ENCODE measurements at places on chromosomes 16 and 17.

DNA sequence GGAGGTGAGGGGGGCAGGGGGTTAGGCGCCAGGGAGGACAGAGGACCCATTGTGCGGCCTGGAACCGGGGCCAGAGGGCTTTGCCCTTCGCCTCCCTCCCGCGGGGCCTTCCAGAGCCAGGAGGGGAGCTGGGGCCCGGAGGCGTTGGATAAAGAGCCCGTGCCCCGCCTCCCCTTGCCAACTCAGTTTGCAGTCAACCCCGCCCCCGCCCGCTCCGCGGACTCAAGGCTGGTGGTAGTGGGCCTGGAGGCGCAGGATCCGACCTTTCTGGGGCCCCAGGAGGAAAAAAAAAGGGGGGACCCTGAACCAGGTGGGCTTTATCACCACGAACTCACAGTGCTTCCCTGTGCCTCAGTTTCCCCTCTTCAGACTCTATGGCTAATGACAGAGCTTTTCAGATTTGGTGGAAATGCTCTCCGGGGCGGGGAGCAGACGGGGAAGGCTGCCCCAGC lies 2.0 kb upstream of the SPHK1 start:
- no peak for DNase-seq

DNA sequence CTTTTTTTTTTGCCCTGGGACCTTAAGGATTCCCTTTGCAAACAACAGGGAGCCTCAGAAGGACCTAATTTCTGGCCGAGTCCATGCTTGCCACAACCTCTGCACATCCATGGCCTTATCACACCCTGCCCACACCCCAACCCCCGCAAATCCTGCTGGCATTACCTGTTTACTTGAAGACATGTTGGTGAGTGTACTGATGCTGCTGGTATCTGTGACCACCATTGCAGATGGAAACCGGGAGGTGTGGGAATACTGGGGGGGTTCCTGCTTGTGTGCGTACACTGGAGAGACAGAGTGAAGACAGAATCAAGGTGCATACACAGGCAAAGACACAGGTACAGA lies 46.0 kb downstream of the HNF1B start:
- DNase-seq, result no peak

- DNase-seq, result no peak
These were observed 29.9 kb downstream of the SMARCE1 start for GRCh38 chr17:40617678-40618240.

- DNase-seq, result no peak
These were observed 44.0 kb downstream of the NSRP1 start for GRCh38 chr17:30160419-30161172.

DNA sequence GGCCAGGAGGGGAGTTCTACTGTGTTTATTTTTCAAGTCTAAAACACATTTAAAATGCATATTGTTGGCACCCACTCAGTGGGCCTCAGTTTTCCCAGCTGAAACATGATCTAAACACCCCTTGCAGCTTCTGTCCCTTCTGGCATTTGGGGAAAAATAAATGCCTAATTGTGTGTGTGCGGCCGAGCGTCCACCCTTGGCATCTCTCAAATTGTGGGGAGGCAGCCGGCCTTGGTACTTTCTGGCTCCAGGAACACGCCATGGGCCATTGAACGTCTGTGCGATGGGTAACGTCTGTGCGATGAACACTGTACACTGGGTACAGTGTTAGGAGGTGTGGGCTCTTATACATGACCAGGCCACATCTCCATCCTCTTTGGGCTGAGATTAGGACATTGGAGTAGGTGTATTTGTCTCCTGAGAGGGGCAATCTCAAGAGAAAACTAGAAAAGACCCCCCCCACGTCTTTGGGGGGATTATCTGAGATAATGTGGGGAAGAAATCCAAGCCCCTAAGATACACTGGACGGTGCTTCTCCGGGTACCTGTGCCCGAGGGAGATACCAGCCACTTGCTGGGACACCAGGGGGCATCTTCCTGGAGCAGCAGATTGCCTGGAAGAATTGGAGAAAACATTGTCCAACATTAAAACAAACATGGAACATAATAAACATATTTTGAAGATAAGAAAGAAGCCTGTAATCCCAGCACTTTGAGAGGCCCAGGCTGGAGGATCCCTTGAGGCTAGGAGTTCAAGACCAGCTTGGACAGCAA lies 54.9 kb downstream of the RAB11FIP4 start:
- no peak for DNase-seq

DNA sequence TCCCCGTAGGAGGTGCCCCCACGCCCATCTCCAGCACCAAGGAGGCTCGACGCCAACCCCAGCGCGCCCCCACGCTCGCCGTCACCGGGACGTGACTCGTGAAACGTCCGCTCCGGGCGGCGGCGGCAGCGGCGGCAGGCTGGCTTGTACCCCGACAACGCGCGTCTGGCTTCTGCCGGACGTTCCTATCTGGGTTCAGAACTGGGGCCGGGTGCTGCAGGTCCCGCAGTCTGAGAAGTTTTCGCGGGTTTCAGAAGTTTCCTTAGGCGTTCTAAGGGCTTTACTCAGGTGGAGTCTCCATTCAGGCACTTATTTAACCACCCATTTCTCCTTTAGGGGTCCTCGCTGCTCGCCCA lies 672 bp upstream of the ALKBH5 start:
- no peak for DNase-seq

- DNase-seq, result no peak
These were observed 13.2 kb upstream of the SLFN5 start for GRCh38 chr17:35229638-35230037.

GRCh38 chr17:35804658-35805192 lies 4.6 kb upstream of the TAF15 start:
- peak; percentile 25 for DNase-seq

- DNase-seq, result no peak
These were observed 25.0 kb upstream of the ADAM11 start for GRCh38 chr17:44733753-44734152.

GRCh38 chr17:67685351-67685750 lies 32.4 kb upstream of the NOL11 start:
- DNase-seq, result no peak

DNA sequence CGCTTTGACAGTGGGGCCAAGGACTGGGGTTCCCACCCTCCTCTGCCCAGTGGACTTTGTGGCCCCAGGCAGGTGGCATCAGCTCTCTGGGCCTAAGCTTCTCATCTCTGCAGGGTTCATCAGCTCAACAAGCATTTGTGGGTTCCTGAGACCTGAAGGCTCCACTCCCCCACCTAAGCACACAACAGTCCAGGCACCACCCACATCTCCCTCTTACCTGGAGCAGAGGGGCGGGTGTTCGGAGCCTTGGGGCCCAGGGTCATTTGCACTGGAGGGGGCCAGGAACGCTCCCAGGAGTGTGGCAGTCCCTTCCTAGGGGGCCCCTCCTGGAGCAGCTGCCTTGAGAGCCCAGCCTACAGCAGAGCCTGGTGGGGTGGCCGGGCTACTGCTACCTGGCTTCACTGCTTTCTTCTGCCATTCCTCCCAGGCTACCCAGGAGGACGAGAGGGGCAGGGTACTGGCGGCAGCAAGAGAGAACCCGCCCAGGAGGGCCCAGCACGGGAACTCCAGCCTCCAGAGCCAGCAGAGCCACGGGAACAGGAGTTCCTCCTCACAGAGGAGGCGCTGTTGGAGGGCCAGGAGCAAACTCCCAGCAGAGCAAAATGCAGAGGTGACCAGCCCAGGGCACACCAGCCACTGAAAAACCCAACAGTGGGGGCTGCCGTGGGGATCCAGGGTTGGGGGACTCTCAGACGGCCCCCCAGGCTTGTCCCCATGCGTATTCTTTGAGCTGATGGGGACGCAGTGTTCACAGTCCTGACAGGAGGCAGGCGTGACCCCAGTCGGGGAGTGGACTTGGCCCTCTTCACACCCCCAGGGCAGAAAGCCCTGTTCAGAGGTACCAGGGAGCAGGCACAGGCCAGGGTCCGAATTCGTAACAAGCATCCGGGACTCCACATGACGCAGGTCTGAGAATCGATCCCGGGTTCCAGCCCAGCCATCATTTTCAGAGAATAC lies 35.1 kb upstream of the SLC38A10 start:
- no peak for DNase-seq

DNA sequence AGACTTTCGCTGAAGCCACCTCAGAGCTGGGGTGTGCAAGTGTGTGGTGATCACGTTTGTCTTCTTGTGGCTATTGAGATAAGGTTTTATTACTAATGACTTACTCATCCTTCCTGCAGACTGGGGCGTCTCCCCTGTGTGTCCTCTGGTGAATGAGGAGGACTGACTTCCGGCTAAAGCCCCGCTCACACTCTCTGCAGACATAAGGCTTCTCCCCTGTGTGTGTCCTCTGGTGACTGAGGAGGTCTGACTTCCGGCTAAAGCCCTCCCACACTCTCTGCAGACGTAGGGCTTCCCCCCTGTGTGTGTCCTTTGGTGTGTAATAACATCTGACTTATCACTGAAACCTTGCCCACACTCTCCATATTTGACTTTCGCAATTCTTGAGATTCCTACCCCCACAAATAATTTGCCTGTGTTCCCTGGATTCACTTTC lies 19.4 kb downstream of the PRDM7 start:
- no peak for DNase-seq

GRCh38 chr17:828761-829160 lies 46.6 kb downstream of the MRM3 start:
- no peak for DNase-seq

DNA sequence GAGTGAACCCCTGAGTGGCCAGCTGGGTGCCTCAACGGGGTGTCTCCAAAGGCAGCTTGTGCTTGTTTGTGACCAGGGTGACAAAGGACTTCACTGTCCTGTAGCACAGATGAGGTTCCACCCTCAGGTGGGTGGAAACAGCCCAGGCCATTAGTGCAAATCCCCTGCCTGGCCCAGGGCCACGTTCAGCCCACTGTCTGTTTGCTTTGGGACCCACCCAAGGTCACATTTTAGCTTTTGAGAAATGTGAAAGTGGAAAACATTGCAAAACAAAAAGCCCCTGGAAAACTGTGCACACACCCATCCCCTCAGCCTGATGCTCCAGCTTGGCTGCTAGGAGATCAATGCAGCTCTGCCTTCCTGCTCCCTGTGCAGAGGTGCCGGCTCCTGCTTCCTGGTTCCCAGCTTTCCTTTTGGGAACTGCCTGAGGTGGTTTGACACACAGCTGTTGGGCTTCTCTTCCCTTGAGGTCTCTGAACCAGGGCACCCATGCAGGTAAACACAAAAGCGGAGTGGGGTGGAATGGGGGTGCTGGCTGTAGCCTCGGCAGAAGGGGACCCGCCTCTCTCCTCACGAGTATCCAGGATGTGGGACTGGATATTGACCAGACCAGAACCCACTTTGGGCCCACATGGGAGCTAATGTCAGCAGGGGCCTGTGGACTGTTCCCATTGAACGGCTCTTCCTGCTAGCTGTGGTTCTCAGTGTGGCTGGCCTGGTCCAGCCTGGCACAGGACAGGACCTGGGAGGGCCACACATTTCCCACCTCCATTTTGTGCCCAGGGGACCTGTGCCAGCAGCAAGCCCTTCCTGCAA lies 7.9 kb upstream of the SPHK1 start:
- no peak for DNase-seq

DNA sequence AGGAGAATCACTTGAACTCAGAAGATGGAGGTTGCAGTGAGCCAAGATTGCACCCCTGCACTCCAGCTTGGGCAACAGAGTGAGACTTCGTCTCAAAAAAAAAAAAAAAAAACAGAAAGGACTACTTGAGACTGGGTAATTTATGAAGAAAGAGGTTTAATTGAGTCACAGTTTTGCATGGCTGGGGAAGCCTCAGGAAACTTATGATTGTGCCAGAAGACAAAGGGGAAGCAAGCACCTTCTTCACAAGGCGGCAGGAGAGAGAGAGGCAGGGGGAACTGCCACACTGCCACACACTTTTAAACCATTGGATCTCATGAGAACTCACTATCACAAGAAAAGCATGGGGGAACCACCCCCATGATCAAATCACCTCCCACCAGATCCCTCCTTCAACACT lies 9.0 kb upstream of the MILR1 start:
- DNase-seq, result no peak

- DNase-seq, result no peak
These were observed 13.7 kb downstream of the TIMM22 start for GRCh38 chr17:1010586-1010985.

GRCh38 chr16:28100810-28101532 lies 37.5 kb upstream of the GSG1L start:
- no peak for DNase-seq

GRCh38 chr17:64653325-64653984 lies 8.7 kb downstream of the SMURF2 start:
- no peak for DNase-seq

GRCh38 chr17:67403483-67403882 lies 26.4 kb downstream of the PITPNC1 start:
- DNase-seq, result no peak

DNA sequence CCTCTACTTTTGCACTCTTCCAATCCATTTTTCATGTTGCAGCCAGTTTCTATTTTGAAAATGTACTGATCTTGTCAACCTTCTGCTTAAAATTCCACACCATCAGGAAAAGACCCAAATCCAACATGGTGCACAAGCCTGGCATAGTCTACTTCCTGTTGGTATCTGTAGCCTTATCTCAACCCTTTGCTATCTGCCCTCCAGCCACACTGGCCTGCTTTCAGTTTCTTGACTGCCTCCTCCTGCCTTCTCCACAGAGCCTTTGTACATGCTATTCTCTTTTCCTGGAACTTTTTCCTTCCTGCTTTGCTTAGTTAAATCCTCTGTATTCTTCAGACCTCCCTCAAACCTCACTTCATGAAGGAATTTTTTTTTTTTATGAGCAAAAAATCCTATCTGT lies 31.5 kb downstream of the NLRP1 start:
- DNase-seq, result no peak

GRCh38 chr16:62814891-62815290 lies 778.7 kb upstream of the CDH8 start:
- DNase-seq, result no peak

DNA sequence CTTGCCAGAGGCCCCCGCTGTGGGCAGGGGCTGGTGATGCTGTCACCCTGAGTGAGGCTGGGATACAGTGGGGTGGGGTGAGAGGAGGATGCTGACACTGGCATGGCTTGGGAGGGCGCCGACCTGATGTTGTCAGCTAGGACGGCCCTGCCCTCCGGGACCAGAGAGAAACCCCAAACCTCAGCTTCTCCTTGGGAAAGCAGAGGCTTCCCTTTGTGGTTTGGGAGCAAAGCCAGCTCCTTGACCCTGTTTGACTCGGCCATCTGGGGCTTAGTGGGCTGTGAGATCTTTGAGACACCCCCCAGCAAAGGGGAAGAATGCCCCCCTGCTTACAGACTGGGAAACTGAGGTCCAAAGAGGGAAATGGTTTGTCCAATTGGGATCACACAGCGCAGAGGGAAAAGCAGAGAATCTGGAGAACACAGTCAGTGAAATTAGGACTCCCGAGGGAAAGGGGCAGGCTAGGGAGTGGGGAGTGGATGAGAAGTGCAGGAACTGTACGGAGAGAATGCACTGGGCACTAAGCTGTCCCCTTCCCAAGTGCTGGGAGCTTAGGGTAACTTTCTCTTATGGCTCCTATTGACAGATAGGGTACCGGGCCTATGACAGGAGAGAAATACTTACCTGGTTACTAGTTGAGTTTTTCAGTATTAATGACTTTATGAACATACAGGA lies 40.7 kb upstream of the DLX4 start:
- DNase-seq, result no peak

DNA sequence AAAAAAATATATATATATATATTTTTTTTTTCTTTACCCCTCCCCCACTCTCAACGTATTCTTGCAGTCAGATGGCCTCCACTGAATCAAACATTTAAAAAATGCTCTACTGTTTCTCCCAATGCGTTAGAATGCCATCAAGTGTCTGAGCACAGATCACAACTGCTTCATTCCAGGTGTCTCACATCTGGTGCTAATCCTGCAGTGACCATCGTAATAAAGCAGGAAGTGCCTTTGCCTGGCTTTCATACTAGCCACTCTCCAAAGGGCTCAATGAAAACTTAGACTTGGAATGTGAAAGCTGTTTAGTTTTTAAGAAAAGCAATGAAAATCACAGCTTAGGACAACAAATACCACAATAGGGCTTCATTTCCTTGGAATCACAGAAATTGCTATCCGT lies 37.2 kb downstream of the SKAP1 start:
- no peak for DNase-seq
